ENCODE measurements at places on chromosomes 1 and 21.

DNA sequence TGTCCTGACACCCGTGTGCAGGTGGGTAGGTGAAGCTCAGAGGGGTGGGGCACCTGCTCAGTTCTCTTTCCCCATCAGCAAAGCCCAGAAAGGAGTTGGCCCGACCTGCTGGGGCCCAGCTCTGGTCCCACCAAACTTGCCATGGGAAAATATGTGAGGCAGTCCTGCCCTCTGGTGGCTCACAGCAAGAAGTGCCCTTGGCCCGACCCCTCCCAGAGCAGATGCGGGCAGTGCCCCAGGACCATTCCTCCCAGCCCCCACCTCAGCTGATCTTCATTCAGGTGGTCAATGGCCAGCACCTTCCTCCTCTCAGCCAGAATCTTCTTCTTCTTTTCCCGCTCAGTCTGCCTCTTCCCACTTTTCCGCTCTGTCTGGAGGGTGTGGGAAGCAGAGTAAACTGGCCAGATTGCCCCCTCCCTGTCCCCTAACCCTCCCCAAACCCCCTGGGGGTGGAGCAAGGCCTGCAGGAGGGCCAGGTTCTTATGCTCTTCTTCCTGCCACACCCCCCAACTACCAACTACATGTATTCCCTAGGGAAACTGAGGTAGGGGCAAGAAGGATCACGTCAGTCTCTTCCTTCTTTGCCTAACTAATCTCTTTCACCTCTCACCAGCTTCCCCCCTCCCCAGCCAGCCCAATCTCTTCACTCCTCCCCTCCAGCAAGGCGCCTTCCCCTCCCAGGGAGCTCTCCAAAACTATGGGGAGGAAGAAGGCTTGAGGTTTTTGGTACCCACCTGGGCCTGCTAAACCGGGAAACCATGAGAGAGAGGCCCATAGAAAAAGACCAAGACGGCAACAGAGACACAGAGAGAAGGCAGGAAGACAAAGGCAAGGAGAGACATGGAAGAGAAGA, 15.6 kb downstream of the TNNT2 start:
- no peak for DNase-seq

GRCh38 chr1:184806296-184806721, 51.7 kb upstream of the EDEM3 start:
- DNase-seq = peak; percentile 54

- DNase-seq = no peak
Observed at GRCh38 chr1:84086189-84086588, 57.9 kb upstream of the PRKACB start.

- DNase-seq = no peak
Observed at GRCh38 chr1:39085174-39085573, 59.0 kb downstream of the NDUFS5 start.

- no peak for DNase-seq
Observed at GRCh38 chr1:160411271-160412027, 11.1 kb downstream of the VANGL2 start.

- DNase-seq = no peak
Observed at GRCh38 chr1:167071286-167071685, 18.9 kb downstream of the GPA33 start.

DNA sequence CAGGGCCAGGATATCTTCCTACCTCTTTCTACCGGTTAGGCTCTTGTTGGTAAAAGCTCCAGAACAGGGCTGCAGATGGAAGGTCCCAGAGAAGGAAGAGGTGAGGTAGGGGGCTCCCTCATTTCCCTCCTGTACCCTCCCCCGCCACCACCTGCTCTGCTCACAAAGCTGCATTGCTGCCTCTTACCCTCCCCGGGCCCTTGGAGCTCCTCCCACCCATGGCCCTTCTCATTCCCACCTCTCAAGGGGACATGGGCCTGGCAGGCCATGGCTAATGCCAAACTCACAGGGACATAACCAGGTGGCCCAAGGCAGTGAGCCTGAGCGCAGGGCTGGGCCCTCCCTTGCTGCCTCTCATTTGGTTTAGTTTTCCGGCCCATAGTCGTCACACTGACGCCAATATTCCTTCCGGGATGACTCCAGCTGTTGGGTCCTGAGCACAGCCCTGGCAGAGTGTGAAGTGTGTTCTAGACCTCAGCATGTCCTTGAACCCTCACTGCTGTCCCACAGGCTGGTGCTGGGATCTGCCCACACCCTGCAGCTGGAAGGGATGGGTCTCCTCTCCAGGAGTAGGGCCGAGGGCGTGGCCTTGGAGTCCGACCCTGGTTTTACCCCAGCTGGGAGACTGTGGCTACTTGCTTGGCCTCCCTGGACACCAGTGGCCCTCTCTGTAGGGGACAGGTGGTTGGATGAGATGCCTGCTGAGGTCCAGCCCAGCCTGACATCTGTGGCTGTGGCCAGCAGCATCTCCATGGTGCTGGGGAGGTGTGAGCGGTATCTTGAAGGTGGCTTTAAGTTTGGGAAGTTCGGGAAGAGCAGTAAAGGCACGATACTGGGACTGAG, 104.6 kb downstream of the ARHGEF10L start:
- DNase-seq = no peak

DNA sequence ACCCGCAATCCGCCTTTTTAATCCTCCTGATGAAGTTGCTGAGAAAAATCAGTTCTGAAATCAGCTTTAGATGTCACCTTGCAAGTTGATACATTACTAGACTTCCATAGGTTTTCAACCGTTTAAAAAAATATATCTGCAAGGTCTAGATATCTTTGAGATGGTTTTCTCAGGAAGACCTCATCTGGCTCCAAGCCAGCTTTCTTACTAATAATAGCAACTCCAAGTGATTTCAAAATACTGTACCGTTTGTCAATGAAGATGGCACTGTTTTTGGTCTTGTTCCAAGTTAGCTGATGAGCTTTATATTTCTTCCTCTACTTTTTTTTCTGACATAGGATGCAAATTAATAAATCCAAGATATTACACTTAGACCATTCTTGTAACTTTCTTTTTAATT, 40.3 kb downstream of the LRRC8C start:
- no peak for DNase-seq

DNA sequence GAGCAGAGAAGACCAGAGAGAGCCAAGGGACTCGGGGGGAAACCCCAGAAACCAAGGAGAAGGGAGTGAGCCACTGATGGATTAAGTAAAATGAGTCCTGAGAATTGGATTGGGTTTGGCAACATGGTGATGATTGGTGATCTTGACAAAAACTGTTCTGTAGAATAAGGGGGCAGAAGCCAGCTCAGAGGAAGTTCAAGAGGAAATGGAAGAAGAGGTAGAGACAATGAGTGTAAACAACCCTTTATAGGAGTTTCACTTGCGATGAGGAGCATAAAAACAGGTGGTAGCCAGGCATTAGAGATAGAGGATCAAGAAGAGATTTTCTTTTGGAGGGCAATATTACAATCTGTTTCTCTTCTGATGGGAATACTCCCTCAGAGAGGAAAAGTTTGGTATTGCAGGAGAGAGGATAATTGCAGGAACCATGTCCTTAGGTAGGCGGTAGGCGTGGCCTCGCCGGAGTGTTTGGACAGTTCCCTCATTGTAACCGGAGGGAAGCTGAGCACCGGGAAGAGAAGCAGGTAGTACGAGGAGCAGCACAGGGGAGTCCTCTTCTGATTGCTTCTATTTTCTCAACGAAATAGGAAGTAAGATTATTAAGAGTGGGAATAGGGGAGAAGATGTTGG, 68.4 kb upstream of the TENT5C start:
- no peak for DNase-seq

- DNase-seq = no peak
Observed at GRCh38 chr1:204405988-204406387, 5.6 kb downstream of the PPP1R15B start.

DNA sequence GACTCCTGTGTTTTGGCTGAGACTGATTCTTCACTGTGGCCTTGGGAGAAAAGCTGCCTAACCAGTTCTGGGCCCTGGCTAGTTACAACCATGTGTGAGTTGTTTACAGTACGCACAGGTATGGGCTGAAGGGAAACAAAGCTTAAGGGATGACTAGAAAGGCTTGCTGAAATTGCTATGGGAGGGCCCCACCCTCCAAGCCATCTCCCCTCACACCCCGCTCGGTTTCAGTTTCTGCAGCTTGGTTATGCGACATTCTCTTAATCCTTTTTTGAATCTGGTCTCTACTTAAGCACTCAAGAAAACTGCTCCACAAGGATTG, 43.1 kb downstream of the PBX1 start:
- DNase-seq = no peak

GRCh38 chr21:37766129-37766528, 150.1 kb downstream of the KCNJ6 start:
- no peak for DNase-seq

DNA sequence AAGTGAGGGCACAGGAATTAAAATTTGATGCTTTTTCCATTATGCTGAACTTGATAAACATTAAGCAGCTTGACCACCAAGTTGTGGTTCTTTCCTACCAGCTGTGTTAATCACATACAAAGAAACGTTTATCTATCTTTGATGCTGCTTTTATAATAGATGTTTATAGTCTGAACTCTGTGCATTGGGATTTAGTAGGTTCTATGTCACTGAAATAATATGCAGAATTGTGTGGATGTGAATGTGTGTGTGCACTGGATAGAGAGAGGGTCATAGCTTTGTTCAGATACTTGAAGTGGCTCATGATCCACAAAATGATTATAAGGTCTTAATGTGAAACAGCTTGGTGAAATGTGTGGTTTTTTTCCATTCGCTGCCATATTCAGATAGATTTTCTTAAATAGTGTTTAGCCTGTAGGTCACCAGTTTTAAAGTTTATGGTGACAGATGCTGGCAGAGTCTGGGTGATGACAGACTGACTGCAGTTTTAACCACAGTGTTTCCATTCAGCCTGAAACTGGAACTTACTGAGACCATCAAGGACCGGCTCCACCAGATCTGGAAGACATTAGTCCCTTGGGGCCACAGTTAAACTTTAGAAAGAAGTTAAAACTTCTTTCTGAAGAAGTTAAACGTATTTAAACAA, 10.2 kb downstream of the DDI2 start:
- no peak for DNase-seq

- DNase-seq = no peak
Observed at GRCh38 chr21:35096959-35097358, 47.9 kb upstream of the RUNX1 start.

- no peak for DNase-seq
Observed at GRCh38 chr1:46520063-46520911, 30.7 kb downstream of the DMBX1 start.

- DNase-seq = no peak
Observed at GRCh38 chr1:51734896-51735745, 118.2 kb downstream of the OSBPL9 start.

- no peak for DNase-seq
Observed at GRCh38 chr1:159056069-159056698, 20.4 kb downstream of the AIM2 start.

DNA sequence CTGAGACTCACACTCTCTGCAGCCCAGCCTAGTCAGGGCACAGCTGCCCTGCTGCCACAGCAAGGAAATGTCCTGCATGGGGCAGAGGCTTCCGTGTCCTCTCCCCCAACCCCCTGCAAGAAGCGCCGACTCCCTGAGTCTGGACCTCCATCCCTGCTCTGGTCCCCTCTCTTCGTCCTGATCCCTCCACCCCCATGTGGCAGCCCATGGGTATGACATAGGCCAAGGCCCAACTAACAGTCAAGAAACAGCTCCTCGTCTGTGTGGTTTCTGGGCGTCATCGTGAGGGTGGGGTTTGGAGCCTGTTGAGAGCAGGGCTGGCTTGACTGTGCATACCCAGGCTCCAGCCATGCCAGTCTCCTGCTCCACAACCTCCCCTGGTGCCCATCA, 19.5 kb downstream of the FAAH start:
- DNase-seq = no peak

- DNase-seq = no peak
Observed at GRCh38 chr1:930633-931138, 7.0 kb downstream of the SAMD11 start.

DNA sequence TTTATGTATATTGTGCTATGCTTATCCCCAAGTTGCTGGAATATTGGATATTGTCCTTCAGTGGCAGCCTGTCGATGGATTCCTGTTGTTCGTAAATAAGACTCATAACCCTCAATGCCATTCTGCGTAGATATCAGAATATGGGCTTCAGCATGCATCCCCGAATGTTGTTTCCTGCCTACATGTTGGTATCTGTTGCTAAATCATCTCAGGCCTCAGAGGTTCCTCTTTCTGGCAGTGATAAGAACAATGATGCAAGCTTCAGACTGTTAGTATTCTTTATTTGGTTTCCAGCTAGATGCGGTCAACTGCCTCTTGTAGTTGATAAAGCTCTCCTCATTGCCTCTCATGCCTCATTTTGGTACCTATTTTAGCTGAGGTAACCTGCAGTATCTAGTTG, 2082.6 kb downstream of the MRPL39 start:
- peak; percentile 93 for DNase-seq

DNA sequence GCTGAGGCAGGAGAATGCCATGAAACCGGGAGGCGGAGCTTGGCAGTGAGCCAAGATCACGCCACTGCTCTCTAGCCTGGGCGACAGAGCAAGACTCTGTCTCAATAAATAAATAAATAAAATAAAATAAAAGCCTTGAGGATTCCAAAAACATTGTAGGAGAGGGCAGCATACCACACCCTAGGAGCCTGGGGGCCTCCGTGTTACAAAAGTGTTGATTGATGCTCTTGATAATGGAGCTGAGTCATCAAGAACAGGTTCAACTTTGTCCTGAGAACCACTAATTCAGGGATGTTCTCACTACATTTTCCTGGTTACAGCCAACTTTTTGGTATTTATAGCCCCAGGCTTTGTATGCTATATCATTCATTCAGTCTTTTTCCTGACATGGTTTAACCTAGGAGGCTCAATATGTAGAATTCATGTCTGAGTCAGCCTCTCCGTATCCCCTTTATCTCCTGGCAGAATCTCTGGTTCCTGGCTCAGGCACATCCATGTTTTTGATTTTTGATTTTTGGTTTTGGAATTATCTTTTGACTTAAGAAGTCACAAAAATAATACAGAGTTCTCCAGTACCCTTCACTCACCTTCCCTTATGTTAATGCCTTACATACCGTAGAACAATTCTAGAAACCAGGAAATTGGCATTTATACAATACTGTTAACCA, 69.4 kb downstream of the LRRC8D start:
- no peak for DNase-seq

DNA sequence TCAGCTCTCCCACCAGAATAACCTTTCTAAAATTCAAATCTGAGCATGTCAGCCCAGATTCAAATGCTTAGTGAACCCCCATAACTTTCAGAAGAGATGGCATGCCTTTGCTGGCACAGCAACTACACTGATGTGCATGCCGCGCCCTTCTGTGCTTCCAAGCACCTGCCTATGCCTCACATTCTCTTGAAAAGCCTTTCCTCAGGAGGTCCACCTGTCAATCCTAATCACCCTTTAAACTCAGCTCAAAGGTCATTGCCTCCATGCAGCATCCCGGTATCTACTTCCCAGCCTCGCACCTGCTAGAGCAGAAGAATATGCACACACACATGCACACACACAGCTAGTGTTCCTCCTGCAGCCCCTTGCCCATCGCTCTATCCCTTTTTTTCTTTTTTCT, 5.2 kb upstream of the S100A2 start:
- no peak for DNase-seq

DNA sequence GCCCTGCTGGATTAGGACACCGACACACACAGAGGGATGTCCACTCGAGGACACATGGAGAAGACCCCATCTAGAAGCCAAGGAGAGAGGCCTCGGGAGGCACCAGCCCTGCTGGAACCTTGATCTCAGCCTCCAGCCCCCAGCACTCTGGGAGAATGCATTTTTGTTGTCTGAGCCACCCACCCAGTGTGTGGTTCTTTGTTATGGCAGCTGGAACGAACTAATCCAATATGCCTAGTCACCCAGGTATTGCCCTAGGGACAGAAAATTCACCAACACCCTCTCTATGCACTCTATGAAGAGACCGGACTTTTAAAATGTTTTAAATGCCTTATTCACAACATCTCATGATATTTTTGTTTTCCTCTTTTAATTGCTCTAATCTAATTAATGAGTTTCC, 117.4 kb downstream of the CRYAA start:
- DNase-seq = no peak
